ENCODE measurements at places on chromosomes 16 and 17.

GRCh38 chr17:12287953-12288352 is 267.3 kb downstream of the MAP2K4 start:
- no peak for DNase-seq

DNA sequence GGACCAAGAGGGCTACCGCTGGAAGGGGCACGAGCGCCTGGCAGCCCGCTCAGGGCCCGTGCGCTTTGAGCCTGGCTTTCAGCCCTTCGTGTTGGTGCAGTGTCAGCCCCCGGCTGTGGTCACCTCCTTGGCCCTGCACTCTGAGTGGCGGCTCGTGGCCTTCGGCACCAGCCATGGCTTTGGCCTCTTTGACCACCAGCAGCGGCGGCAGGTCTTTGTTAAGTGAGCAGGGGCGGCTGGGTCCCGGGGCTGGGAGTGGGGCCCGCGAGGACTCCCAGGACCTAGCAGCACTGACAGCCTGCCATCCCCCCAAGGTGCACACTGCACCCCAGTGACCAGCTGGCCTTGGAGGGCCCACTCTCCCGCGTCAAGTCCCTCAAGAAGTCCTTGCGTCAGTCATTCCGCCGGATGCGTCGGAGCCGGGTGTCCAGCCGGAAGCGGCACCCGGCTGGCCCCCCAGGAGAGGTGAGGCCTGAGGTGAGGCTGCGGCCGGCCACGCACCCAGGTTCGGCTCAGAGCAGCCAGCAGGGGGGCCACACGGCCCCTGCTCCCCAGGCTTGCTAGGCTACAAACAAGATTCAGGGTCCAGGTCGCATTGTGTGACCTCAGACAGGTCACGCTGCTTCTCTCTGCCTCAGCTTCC is 17.4 kb upstream of the MYO15B start:
- no peak for DNase-seq

DNA sequence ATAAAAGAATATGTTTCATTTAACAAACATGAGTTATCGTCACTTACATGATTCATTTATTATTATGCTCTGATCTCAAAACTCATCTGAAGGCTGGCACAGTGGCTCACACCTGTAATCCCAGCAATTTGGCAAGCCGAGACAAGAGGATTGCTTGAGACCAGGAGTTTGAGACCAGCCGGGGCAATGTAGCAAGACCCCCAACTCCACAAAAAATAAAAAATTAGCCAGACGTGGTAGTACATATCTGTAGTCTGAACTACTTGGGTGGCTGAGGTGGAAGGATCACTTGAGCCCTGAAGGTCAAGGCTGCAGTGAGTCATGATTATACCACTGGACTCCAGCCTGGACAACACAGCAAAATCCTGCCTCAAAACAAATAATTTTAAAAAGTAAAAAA is 16.0 kb downstream of the APPBP2 start:
- no peak for DNase-seq

DNA sequence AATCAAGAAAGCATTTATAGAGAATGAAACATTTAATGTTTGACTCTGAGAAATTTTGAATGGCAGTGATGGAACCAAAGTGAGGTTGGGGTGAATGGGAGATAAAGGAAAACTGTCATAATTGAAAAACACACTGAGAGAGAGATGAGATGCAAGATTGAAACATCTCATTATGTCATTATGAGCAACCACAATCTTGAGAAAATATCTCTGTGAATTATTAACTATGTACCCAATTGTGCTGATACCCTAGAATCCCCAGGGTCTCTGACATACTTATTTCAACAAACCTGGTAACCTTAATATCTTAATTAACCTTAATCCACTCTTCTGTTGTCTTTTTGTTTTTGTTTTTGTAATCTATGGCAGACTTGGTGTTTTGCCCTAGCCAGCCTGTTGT is 143.5 kb upstream of the HLF start:
- no peak for DNase-seq

DNA sequence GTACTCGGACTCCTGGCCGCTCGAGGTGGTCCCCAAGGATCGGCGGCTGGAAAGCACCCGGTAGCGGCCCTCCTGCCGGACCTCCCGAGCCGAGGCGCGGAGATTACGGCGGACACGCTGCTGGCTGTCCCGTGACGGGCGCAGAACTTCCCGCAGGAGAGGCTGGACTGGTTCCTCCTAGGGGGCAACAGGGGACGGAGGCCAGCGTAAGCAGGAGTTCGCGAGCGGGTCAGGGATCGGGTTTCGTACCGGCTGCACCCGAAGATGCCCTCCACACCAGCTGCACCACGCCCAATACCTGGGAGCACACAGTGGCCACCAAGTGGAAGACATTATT is 341 bp downstream of the SLC7A6OS start:
- DNase-seq, result no peak

GRCh38 chr16:6265968-6266367 is 1066.7 kb upstream of the RBFOX1 start:
- DNase-seq, result no peak

DNA sequence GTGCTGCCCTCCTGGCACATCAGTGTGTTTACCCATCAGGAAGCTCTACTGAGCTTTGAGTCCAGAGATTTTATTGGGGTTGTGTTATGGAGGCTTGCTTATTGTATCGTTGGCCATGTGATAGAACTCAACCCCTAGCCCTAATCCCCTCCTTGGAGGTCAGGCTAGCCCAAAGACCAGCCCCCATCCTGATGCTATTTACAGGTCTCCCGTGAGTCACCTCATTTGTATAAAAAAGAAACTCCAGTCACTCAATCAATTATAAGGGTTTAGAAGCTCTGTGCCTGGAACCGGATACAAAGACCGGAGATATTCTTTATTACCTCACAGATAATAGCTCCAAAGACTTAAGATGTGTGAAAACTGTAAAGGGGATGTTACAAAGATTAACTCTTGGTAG is 405.9 kb downstream of the CNTNAP4 start:
- no peak for DNase-seq

DNA sequence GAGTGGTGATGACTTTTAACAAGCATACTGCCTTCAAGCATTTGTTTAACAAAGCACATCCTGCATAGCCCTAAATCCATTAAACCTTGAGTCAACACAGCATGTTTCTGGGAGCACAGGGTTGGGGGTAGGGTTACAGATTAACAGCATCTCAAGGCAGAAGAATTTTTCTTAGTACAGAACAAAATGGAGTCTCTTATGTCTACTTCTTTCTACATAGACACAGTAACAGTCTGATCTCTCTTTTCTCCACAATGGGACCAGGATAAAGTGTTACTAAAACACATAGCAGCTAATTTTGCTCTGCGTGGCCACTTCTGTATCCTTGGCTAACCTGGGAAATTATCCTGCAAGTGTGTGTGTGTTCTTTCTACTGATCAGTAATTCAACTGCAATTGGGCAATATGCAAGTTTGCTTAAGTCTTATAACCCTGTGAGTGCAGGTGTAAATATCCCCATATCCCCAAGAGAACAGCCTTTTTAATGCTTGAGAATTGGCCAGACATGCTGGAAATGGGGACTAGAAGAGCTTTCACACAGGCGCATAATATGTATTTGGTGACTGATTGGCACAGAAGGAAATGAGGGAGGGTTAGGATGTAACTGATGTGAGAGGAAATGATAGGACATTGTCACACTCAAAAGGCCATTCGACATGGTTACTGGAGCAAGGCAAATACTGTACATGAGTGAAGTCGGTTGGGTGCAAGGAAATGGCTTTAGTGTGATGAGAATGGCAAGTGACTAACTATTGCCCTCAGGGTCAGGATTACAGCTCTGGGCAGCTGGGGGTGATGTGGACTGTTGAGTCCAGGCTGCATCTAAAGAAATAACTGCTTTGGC is 10.8 kb upstream of the ANKS4B start:
- DNase-seq, result no peak

DNA sequence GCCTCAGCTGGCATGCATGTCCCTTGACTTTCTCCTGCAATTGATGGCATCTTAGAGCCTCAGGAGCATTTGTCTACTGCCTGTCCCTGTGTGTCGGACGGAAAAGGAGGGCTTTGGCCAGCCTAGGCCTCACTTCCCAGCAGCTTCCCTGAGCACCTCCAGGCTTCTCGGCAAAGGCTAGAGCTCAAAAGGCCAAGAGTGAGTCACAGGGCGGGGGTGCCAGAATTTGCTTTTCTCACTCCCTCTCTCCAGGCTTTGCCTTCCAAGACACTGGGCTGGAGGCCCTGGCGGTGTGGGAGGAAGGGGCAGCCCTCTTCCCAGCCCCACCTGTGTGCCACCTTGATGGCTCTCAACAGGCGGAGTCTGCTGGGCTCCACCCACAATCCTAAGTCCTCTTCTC is 107.3 kb upstream of the MAF start:
- no peak for DNase-seq

DNA sequence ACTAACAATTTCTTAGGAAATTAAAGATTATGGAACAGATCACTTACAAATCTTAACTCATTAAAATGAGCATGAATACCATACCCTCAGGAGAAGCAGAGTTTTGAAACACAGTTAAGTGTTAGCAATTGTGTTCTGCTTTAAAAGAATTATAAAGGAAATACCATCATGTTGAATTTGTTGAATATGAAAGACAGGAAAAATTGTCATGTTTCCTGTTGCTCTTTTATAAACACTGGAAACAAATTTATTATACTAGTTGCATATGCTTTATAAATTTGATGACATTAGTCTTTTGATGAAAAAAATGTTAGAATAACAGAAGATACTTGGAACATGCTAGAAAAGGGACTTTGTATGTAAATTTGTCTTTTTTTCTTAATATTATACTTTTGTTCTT is 59.7 kb downstream of the VMP1 start:
- DNase-seq, result no peak

- no peak for DNase-seq
These were observed 3.4 kb upstream of the KCNJ16 start for GRCh38 chr17:70071620-70072019.

DNA sequence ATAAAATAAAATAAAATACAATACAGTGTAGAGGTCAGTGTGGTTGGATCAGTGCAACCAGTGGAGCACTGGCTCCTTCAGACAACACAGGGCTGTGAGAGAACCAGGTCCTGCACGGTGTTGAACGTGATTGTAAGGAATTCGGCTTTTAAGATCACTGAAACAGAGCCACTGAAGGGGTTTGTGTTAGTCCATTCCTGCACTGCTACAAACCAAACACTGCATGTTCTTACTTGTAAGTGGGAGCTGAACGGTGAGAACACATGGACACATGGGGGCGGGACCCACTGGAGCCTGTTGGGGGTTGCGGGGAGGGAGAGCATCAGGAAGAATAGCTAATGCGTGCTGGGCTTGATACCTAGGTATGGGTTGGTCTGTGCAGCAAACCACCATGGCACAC is 193.2 kb upstream of the AXIN2 start:
- DNase-seq, result no peak

- no peak for DNase-seq
These were observed 78.8 kb upstream of the RPRML start for GRCh38 chr17:47057830-47058229.

- DNase-seq, result no peak
These were observed 193.2 kb upstream of the MYOCD start for GRCh38 chr17:12472252-12473173.

DNA sequence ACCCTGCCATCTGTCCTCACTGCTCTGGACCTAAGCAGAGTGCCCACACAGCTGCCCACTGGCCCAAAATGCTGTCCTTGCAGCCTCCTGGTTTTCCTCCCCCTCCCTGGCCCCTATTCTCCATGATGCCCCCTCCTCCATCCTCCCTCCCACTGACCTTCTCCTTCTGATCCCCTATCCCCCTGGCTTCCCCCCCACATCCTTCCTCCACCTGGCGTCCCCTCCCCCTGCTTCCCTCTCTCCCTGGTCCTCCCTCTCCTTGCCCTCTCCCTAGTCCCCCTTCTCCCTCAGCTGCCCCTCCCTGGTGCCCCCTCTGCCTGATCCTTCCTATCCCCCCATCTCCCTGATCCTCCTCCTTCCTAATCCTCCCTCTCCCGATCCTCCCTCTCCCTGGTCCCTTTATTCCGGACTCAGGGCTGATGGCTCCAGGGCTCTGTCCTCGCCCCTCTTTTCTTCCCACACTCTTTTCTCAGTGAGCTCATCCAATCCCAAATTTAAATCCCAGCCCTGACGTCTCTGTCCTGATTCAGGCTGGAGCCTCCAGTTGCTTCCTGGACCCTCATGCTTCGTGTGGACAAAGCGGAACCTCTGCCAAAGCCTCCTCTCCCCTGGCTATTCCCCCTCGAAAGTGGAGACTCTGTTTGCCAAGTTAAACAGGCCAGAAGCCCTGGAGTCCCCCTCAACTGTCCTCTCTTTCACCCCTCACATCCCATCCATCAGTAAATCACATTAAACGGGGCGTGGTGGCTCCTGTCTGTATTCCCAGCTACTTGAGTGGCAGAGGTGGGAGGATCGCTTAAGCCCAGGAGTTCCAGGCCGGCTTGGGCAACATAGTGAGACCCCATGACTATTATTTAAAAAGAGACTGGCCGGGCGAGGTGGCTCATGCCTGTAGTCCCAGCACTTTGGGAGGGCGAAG is 18.1 kb upstream of the RHBDF2 start:
- DNase-seq, result no peak

DNA sequence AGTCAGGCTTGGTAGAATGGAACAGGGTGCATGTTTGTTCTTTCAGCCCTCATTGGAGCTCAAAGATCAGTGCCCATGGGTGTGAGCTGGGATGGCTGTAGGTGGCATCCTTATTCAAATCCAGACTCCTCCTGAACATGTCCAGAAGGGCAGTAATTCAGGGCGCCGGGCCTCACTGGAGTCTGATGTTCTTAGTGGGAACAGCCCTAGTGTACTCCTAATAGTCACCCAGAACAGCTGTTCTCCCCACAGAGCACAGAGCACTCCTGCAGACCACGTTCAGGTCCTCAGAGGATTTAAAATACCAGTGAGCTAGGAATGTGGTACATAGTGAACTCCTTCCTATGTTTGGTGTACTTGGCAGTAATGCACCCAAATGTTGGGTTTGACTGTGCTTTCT is 96.2 kb downstream of the BANP start:
- DNase-seq, result no peak

- no peak for DNase-seq
These were observed 3.5 kb upstream of the ERN2 start for GRCh38 chr16:23716484-23716883.

DNA sequence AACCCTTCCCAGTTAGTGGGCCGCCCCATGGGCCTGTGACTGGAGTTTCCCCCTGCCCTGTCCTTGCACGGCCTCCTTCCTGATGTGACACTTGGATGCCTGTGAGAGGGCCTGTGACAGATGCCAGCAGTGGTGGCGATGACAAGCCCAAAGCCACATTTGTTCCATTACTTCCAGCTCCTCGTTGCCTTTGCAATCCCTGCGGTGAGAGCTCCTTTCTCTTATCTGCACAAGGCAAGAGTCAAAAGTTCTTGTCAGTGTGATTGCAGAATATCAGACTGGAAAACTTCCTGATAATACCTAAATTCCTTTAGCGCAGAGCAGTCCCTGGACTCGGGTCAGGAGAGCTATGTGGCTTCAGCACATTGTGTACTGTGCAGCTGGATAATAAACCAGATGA is 54.4 kb upstream of the ARHGAP44 start:
- no peak for DNase-seq

Measured in activated CD4-positive, alpha-beta T cell treated with anti-CD3 and anti-CD28 coated beads, Interleukin-2, amount 50 U/mL, for 16 hours (primary cell).